ENCODE measurements at places on chromosomes 6 and 20.

DNA sequence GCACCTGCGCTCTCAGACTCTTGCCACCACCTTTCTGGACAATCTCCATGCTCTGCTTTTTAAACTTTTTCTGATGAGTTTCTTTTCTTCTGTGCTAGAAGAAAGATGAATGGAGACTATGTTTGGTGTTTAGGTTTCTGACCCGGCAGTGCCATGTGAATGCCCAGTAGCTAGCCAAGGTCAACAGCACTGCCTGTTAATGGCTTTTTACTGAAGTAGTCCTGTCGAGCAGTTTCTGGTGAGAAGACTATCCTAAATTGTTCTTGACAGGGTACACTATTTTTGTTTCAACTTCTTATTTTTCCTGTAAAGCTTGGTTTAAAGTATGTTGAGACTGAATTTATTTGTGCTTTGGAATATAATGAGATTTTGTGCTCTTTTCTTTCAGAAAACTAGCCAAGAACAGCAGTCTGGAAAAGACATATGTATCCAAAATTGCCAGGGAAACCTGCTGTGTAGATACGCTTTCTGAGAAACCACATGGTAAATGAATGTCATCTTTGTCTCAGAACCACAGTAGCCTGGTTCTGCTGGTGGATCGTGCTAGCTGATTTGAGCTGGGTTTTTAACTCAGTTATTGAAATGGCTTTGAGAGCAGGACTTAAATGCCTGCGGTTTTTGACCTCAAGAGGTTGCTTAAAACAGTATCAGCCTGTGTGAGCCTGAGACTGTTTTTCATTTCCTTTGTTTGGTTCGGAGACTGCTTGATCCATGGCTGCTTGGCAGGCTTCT, 48.1 kb downstream of the KCNS1 start:
- DNase-seq = no peak

DNA sequence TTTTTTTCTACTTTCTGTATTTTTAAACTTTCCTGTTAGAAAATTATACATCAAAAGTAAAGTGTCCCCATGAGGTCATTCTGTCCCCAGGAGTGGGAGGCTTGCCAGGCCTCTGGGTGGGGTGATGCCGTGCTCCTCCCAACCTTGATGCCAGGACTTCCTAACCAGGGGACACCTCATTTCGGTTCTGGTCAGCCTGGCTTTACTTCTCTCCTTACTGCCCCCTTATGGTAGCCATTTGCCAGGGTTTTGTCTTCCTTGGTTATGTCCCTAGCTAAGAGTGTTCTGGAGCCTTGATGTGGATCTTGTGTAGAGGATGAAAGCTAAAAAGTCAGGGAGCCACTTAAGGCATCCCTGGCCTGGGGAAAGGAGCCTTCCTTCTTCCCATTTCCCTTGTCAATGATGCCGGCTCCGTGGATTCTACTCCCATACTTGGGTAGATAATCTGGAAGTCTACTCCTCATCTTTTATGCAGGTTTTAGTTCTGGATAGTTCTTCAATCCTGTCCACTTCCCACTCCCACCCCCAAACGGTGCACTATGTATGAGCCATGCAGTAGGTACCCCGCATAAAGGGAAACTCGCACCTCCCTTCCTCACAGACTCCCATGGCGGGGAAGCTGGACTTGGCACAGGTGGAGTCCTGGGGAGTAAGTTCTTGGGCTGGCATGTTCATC, 164.1 kb upstream of the SALL4 start:
- no peak for DNase-seq

DNA sequence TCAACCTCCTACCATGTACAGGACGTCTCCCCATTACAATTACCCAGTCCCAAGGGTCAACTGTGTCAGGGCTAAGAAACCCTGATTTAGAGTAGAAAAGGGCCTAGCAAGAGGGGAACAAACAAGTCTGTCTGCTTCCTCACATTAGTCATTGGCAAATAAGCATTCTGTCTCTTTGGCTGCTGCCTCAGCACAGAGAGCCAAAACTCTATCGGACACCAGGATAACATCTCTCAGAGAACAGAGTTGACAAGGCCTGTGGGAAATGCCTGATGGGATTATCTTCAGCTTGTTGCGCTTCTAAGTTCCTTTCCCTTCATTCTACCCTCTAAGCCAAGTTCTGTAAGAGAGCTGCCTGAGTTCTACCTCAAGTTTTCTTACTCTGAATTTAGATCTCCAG, 19.0 kb upstream of the VSX1 start:
- DNase-seq = no peak

GRCh38 chr20:753136-753535, 15.2 kb downstream of the SLC52A3 start:
- DNase-seq = no peak

- DNase-seq = no peak
Observed at GRCh38 chr6:7787137-7787608, 61.3 kb downstream of the BMP6 start.

- no peak for DNase-seq
Observed at GRCh38 chr20:37657924-37658804, 35.7 kb upstream of the CTNNBL1 start.

DNA sequence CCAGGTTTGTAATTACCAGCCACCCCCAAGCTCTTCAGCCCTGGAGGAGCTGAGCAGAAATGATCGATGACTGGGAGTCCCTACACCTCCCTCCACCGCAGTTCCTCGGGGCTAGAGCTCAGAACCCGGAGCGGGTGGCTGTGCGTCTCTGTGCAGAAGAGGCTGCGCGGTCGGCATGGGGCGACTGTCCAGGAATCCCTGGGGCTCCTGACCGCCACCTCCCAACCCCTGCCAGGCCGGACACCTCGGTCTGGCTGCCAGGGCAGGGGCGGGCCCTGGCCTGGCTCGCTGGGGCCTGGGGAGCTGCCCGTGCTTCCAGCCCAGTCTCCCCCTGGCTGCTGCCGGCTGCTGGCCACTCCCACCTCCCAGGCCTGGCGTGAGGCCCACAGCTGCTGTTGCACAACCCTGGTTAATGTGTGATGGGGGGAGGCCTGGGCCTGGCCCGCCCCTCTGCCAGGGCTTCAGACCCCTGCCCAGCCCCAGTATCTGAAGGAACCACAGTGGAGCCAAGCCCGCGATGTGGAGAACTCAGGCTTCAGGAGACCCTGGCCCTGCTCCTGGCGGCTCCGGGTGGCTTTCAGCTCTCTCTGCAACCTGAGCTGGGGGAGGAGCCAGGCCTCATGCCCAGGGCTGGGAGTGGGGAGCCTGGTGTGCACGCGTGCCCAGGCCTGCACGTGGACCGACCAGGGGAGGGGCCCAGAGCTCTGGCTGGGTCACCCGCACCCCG, 1.2 kb downstream of the SLC2A4RG start:
- peak; percentile 32 for DNase-seq

GRCh38 chr20:33666293-33667244, at the start of gene ACTL10:
Gene ACTL10 (plus strand): TSS chr20:33666943. CDS start chr20:33667498, 555 bp downstream.
- DNase-seq = peak; percentile 65

- DNase-seq = no peak
Observed at GRCh38 chr6:75880305-75880704, 131.3 kb downstream of the MYO6 start.
